Stimulated activated CD4-positive, alpha-beta T cell treated with anti-CD3 and anti-CD28 coated beads, Interleukin-2, amount 100 ng/mL, for 24 hours (primary cell): ENCODE measurements at places on chromosomes 4 and X.

DNA sequence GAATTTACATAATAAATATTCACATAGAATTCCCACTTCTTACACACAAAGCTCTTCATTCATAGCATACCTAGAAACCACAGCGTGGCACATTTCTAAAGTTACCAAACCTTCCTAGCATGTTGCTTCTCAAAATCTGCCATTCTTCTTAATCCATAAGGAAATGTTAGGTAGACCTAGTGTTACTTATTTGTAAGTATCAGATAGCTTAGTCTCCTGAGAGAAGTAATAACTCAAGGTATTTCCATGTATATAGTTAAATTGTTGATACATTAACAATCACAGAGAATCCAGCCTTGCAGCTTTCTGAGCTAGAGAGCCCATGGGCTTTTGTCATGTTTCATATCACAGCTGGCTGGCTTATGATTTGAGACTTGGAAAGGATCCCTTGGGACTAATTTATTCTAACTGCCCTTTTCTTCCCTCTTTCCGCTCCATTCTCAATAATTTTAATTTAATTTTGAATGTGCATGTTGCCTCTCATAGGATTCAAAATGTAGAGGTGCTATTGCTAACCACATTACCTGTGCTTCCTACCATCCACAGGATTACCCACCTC, 17.6 kb downstream of the SH3RF1 start:
- DNase-seq: no peak

GRCh38 chrX:39941332-39941920, 156.3 kb downstream of the BCOR start:
- no peak for DNase-seq

- no peak for DNase-seq
These were observed 13.1 kb upstream of the IDS start for GRCh38 chrX:149518236-149518635.

DNA sequence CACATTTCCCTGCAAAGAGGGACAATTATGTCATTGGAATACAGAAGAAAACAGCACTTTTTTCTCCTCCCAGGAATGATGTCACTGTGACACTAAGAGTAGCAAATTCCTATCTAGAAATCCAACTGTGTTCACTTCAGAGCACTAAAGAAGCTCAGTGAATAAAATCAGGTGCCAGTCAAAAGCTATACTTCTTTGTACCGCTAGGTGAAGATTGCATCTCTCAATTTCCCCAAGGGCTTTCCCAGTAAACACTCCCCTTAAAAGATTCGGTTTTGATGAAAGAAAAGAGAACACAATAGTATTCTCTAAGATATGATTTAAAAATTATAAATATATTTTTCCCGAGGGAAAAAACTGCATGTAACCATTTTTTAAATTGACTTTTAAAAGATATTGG, 104.7 kb upstream of the MID1 start:
- no peak for DNase-seq

- no peak for DNase-seq
These were observed 20.7 kb downstream of the TAPT1 start for GRCh38 chr4:16205298-16206164.

- no peak for DNase-seq
These were observed 42.7 kb downstream of the TMEM150C start for GRCh38 chr4:82519072-82519471.

GRCh38 chrX:13257223-13258051, 62.4 kb downstream of the ATXN3L start:
- DNase-seq: no peak

- DNase-seq: no peak
These were observed 32.3 kb downstream of the VEGFC start for GRCh38 chr4:176760471-176760870.

DNA sequence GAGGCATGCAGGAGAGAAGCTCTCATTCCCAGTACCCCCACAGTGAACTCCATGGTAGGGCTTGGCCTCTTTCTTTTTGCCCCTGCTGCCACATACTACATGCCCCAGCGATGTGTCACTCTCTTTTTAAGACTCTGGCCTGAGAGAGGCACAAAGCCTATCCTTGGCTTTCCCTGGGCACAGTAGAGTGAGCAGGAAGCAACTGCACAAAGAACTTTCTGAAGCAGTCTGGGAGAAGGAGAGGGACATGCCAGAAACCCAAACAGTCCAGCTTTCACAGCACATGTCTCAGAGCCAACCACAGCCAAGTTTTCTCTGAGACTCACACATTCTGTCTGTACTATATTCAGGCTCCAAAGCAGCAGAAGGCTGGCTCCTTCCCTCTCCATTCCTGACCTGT, 7.9 kb upstream of the NALF2 start:
- DNase-seq: no peak

DNA sequence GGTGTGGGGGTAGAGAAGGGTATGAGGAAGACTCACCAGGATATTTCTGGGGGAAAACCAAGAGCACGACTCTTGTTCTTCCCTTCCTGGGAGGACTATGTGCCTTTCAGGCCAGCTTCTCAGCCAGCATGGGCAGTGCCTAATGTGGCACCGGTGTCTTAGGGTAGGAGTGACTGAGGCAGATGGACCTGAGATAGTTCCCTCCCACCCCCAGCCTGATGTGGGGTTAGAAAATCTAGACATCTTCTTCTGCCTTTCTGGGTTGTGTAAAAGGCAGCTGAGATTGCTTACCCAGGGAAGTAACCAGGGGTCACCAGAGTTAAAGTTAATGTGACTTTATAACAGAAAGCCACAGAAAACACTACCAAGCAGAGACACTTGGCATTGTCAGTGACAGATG, 127.3 kb downstream of the TMA16 start:
- no peak for DNase-seq

DNA sequence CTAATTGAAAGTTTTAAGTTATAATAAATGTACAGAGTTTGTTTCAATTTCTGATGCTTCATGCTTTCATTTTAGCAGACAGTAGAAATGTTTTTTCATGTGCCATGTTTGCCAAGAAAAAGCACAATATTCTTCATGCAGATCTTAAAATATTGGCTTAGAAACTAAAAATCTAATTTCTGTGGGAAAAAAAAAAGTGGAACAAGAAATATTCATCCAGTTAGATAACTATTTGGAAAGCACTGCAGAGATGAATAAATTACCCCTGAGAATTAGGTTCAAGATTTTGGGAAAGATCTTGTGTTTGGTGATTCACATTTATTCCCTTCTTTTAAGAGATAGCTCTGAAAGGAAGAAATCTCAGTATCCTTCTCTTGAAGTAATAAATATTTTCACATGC, 912.5 kb downstream of the C4orf33 start:
- DNase-seq: no peak

DNA sequence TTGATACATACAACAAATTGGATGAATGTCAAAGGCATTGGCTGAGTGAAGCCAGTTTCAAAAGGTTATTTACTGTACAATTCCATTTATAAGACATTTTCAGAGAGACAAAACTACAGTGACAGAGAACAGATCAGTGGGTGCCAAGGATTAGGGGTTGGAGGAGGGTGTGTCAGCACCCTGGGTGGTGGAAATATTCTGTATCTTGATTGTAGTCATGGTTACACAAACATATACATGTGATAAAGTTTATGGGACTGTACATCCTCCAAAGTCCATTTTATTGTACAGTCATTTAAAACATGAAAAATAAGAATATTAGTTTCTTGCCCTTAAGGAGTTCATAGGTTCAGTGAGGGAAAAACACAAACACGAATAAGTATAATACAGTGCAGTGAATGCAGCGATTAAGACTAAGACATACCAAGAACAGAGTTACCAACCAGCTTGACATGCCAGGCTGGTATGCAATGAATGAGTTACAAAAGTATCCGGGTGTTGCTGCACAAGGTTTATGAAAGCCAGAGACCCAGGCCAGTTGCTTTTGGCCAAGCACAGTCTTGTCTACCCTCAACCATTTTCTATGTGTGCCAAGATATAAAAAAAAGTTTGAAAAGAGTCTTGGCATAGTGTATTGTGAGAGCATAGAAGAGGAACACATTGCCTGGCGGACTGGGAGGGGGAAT, 123.6 kb downstream of the MSL3 start:
- DNase-seq: no peak

DNA sequence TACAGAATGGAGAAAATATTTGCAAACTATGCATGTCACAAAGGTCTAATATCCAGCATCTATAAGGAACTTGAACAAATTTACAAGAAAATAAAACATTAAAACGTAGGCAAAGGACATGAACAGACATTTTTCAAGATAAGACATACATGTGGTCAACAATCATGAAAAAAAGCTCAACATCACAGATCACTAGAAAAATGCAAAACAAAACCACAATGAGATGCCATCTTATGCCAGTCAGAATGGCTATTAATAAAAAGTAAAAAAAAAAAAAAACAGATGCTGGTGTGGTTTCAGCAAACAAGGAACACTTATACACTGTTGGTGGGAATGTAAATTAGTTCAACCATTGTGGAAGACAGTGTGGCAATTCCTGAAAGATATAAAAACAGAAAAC, 75.8 kb upstream of the IL13RA2 start:
- no peak for DNase-seq

GRCh38 chr4:39154009-39154408, 28.3 kb upstream of the WDR19 start:
- DNase-seq: no peak

DNA sequence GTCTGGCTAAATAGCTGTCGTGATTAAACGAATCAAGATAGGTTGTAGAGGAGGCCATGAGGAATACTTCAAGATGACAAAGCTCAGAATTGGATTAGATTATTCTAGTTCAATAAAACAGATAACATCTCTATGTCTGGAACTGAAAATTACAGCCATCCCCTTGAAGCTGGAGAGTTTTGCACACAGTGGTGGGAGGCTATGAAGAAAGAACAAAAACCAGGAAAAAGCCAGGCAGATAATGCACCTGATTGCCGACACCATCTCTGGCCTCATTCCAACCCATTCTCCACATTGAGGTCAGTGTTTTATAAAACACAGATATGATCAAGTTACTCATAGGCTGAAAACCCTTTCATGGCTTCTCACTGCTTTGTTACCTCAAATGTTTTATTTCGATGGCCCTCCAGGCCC, 188.3 kb downstream of the RASL11B start:
- DNase-seq: no peak

DNA sequence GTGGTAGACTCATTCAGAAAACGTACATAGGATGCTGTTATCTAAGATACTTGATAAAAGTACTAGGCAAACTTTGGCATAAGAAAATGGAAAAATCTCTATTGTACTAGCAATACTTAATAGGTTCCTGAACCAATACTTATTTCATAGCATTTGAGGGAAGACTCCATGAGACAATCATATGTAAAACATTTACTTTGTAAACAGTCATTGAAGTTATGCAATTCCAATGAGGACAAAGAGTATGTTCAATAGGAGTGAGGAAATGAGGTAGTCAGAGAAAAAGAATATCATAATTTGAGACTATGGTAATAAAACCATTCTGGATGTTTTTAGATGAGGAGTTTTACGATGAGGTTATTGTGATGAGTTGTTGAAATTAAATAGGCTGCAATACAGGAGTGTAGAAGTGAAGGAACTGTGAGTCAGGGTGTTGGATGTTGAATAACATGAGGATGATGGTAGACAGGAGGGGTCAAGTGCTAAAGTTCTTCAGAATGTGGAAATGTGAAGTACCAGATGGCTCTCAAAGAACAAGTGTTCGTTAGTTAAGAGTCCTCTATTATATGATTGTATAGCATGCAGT, 397.9 kb downstream of the PPP3CA start:
- DNase-seq: no peak

- no peak for DNase-seq
These were observed 33.4 kb downstream of the RUFY3 start for GRCh38 chr4:70754990-70755688.

DNA sequence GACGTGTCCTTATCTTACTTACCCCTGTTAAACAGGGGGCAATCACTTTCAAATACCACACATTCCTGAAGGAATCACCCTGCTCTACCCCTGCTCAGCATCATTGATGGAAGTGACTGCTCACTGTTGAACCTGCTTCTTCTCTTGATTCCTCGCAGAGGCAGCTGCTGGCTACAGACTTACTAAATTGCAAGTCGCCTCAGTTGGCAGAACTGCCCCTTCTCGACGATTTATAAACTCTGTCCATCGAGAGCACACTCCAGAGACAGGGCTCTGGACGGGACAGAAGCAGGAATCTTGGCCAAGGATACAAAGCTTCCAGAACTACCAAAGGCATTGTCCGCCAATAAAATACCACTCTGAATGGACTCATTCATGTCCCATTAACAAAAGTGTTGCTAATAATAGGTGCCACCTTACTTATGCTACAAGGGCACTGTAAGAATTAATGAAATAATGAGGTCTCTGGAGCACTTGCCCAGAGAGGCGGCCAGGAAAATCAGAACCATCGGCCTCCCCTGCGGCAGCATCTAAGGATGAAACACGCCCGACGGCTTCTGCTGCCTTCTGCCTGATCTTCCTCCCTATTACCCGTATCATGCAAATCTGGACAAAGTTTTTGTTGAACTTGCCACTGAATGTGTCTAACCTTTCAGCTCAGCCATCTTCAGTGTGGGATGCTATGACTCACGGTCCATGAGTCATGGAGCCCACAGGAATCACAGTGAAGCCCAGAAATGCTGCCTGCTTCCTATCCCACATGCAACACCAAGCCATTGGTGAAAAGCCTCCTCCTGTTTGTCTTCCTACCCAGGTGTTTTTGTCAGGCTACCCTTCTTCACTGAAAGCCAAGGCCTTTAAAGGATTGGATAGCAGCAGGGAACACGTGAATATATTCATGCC, 164.9 kb downstream of the MAML3 start:
- peak; percentile 64 for DNase-seq

GRCh38 chr4:82284858-82285805, 88.7 kb downstream of the HNRNPD start:
- DNase-seq: peak; percentile 99

GRCh38 chr4:24643774-24644520, 59.6 kb upstream of the DHX15 start:
- no peak for DNase-seq

- DNase-seq: no peak
These were observed 29.8 kb downstream of the N4BP2 start for GRCh38 chr4:40086421-40086820.

GRCh38 chrX:16992951-16993350, 46.5 kb downstream of the REPS2 start:
- DNase-seq: no peak

DNA sequence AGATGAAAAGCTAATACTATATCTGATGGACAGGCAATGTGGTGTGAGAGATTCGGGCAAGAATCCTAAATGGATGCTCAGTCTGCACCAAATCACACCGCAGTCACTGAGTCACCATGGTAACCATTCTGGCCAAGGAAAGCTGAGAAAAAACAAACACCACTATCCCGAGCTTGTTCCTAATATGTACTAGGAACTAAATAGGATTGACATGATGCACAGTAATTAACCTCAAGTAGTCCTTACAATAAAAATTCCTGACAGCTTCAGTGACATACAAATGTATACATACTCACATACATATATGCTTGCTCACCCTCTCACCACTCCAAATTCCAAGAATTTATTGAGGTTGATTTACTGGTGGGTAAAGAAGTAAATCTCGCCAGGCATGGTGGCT, 1.1 kb upstream of the RAB40A start:
- no peak for DNase-seq

DNA sequence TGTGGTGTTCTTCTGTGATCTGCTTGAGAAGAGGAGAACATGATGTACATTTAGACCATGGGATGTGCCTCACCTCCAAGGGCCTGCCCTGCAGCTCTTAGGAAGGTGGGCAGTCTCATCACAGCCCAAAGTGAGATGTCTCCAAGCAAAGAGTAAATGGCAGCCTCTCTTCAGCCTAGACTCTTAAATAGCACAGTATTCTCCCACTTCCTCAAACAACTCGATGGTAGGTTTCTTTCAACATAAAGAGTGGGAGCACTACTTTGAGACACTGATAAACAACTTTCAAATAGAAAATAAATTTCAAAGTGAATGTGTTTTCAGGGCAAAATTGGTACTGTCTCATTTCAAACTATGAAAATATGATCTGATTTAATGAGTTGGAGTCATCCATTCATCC, 35.2 kb downstream of the EDNRA start:
- DNase-seq: no peak
